GM20000 (cell line): ENCODE measurements at places on chromosomes 6 and 20.
A peak's percentile ranks its signal among the peaks of the same experiment; 100 is the strongest.

- no peak for DNase-seq
Measured at GRCh38 chr20:35176132-35176531, 4.3 kb downstream of the PROCR start.

GRCh38 chr6:33787346-33787953 is 1.5 kb downstream of the LEMD2 start:
- DNase-seq = no peak

GRCh38 chr6:46376562-46377061 is 114.6 kb downstream of the RCAN2 start:
- peak; percentile 71 for DNase-seq

DNA sequence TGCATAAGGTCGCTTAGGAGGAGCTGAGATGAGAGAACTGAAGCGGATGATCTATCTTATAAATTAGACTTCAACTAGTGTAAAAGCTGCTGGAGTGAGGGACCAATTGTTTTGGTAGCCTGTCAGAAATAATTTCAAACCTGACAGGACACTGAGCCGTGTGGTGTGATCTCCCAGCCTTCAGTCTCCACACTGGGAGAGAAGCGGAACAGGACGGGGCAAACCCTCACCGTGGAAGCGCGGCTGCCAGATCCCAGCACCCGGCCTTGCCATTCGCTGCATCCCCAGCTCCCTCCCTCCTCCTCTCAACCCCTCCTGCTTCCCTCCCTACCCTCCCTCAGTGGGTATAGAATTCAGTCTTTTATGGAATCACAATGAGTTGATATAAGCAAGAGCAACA is 900.1 kb upstream of the SLC35B3 start:
- DNase-seq = no peak

GRCh38 chr20:21713901-21714296 is 8.4 kb downstream of the PAX1 start:
- DNase-seq = no peak

GRCh38 chr6:37503309-37503965 is 3.7 kb upstream of the CCDC167 start:
- no peak for DNase-seq
